ENCODE measurements at places on chromosomes 6 and 20.

DNA sequence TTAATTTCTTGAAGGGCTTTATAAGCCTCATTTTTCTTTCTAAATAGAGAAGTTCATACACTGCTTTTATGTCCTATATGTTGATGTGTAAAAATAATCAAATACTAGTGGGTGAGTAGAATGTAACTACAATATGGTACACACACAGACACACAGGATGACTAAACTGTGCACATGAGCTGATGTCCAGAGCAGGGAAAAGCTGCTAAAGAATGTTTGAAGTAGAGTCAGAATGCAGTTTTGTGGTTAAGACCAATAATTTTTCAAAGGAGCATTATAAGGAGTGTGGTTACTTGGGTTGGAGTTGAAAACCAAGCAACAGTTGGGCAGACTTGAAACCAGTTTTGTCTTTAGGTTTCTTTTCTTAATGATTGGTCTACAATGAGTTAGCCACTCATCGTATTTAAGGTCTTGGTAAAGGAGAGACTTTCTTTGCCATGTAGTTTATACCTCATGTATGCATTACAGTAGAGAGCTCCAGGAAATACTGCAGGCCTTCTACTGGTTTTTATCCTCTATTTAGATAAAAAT, 196.6 kb downstream of the ESR1 start:
- no peak for DNase-seq

DNA sequence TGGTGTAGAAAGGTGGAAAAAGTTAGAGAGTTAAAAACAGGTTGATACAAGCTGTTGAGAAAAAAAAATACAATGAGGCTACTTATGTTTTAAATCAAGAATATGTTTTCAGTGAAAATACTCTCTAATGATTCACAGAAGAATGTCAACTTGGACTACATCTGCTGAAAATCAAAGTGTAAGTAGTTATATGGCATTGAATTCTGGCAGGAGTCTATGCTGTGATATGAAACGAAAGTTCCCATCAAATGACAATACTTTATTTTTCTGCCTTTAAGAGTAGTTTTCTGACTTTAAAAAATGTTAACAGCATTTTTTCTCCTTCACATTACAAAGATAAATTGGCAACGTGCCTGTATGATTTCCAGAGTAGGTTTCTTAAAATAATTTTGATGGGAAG, 158.3 kb downstream of the EYA4 start:
- DNase-seq, result no peak

DNA sequence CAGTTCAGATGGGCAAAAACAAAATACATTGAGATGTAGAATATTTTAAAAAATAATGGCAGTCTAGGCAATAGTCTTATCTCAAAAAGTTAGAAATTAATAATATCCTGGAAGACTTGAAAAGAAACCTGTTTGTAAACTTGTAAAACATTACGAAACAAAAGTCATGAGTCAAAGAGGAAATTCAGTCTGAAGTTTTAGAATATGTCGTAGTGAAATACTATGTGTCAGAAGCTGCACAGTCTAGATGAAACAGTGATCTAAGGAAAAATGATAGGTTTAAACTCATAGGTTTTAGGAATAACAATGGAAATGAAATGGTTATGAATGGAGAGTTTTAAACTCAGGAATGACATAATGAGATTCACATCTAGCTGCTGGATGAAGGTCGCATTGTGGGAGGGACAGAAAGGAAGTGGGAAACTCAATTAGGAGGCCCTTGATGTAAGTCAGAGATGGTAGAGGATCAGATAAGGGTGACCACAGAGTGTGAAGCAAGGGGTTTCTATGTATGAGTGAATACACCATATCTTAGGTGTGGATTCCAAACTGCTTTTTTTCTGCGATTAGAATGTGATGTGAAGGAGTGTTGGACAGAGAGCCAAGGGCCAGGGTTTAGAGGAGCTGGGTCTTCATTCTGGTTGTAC, 2.8 kb downstream of the SNRPB2 start:
- DNase-seq, result no peak

DNA sequence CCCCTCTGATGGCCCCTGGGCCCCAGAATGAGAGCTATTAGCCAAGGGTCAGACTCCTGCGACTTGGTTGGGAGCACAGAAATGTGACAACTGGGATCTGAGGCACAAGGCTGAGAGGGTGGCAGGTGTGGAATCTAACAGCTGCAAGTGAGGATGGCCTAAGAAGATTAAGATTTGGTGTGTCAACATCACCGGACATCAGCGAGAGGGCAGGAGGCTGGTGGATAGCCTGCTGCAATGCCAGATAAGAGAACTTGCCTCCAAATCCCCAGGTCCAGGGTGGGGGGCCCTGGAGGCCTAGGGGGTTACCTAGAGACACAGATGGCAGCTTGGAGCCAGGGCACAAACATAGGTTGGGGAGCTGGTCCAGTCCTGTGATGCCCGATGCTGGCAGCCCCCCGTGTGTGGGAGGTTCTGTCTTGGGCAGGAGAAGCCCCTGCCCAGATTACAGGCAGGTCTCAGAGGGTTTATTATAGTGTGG, 155.8 kb downstream of the GRM4 start:
- no peak for DNase-seq

GRCh38 chr20:47276851-47277534, 79.5 kb downstream of the ZMYND8 start:
- peak; percentile 56 for DNase-seq

DNA sequence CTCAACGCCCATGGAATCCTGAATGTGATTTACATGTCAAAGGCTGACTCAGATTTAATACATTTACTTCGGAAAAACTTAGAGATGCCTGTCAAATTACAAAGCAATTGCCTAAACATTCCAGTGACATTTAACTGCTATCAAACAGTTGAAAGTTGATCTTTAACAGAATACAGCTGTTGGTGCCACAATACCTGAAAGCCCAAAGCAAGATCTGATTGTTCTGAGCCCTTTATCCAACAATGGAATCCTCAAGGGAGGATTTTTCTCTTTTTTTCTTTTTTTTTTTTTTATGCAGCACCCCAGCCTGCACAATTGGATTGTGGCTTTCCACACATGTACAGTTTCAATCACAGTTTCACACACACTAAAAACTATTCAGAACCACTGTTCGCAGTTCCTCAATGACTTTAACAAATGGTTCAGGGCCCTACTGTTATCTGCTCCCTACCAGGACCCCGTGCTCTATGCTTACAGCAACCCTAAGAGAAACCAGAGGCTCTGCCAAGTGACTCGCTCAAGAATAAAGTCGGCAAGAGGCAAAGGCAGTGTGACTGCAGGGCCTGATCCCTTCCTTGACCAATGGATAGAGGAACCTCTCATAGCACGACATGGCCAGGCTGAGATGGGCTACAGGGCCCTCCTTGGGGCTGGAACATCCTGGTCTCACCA, 33.3 kb downstream of the EPB41L2 start:
- DNase-seq, result peak; percentile 24

DNA sequence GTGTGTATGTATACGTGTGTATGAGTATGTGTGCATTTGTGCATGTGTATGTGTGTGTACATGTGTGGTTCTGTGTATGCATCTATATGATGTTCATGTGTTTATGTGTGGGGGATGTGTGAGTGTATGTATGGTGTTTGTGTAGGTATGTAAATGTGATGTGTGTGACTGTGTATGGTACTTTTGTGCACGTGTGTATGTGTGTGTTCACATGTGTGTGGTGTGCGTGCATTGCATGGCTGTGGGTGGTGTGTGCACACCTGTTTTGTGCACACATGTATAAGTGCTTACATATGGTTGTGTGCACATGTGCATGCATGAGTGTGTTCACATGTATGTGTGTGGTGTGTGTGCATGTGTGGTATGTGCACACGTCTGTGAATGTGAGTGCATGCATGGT, 6.2 kb downstream of the THBS2 start:
- DNase-seq, result no peak

GRCh38 chr6:33744001-33744848, 2.5 kb downstream of the IP6K3 start:
- peak; percentile 91 for DNase-seq

GRCh38 chr20:44396369-44397130, 41.1 kb downstream of the HNF4A start:
- no peak for DNase-seq

- DNase-seq, result no peak
Observed at GRCh38 chr6:137762168-137763090, 104.6 kb upstream of the TNFAIP3 start.

GRCh38 chr6:64736421-64736950, 970.5 kb downstream of the EYS start:
- DNase-seq, result no peak

- no peak for DNase-seq
Observed at GRCh38 chr6:139109558-139109957, 25.3 kb upstream of the HECA start.

- DNase-seq, result peak; percentile 72
Observed at GRCh38 chr6:87155842-87156815, 764 bp downstream of the ZNF292 start.

DNA sequence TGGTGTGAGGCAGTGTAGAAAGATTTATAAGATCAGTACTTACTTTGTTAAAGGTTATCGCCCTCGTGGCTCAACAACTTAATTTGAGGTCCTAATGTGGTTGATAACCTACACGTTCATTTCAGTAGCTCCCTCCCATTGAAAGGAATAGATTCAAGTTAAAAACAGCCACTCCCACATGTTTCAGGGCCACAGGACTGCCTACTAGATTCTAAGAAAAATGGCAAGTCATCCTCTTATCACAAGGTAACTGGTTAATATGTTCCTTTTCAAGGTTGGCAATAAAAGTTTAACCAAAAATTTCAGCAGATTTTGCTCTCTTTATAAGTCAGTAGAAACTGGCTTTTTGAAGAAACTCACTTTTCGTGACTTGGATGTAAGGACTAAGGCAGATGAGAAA, 17.1 kb downstream of the GSTA2 start:
- DNase-seq, result no peak

- no peak for DNase-seq
Observed at GRCh38 chr6:137780447-137781034, 86.5 kb upstream of the TNFAIP3 start.

- DNase-seq, result no peak
Observed at GRCh38 chr6:4531406-4531805, 244.8 kb upstream of the CDYL start.

GRCh38 chr20:53767206-53767930, 173.7 kb upstream of the ZNF217 start:
- no peak for DNase-seq

DNA sequence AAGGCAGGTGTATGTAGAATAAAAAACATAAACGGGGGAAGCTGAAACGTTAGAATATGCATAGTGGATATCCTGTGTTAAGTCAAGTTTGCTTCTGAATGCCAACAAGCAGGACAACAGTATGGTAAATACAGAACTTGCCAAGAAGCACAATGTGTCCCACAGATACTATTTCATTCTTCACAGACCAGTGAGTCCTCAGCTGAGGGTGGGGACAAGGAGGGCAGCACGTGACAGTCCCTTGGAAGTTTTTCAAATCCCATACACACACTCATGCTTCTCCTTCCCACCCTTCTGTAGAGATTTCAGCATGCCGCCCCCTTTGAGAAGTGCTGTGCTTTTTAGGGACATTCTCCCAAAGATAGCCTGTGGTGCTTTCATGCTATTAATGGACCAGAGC, 268.5 kb upstream of the ECI2 start:
- no peak for DNase-seq

- DNase-seq, result no peak
Observed at GRCh38 chr20:31760519-31761240, 21.6 kb downstream of the TPX2 start.

DNA sequence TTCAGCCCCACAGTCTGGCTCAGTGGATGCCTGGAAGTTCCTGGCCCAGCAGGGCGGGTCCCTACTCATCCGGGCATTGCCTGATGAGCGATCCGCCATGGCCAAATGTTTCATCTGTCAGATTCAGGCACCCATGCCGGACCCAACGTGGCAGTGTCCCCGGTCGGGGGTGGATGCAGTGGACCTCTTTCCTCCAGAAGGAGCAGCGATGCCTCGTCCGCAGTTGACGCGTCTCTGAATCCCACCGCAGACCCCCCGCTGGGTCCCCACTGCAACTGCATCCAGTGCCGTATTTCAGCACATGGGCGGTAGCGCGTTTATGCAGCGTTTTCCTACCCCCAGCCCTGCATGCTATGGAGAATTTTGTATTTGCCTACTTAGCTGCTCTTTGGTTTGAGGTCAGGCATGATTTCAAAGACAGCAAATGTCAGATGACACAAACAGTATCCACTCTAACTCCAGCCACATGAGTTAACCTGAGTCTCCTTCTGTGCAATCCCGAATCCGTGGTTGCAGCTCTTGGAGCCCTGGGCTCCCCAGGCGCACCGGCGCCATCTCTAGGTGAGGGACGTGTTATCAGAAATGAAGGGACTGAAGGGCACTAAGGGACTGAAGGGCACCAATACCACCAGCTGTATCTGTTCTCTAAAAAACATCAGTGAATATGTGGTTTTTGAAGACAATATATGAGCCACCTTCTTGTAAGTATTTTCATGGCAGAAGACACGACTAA, 72.6 kb upstream of the THBS2 start:
- DNase-seq, result peak; percentile 35

DNA sequence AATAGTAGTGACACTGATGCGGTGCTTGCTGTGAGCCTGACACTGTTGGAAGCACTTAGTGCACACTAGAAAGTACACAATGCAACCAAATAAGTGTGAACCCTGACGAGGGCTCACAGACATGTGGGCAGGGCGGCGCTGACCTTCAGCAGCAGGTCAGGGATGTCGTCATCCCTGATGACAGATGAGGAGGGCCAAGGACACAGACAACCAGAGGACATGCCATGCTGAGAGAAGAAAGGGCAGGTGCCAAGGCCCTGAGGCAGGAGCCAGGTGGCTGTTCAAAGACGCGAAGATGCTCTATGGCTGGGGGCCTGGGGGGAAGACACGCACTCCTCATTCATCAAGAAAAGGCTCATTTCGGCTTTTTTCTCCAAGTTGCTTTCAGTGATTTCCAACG, 176.4 kb upstream of the CST7 start:
- no peak for DNase-seq

GRCh38 chr6:36912586-36912985, 26.8 kb downstream of the C6orf89 start:
- DNase-seq, result peak; percentile 84

GRCh38 chr20:33211817-33212424, 5.2 kb upstream of the BPIFA3 start:
- peak; percentile 41 for DNase-seq

GRCh38 chr6:5282191-5282623, 20.9 kb downstream of the FARS2 start:
- no peak for DNase-seq

GRCh38 chr6:148242180-148242579, 100.5 kb upstream of the SASH1 start:
- no peak for DNase-seq

GRCh38 chr6:104995989-104996617, 39.2 kb downstream of the LIN28B start:
- DNase-seq, result peak; percentile 33

DNA sequence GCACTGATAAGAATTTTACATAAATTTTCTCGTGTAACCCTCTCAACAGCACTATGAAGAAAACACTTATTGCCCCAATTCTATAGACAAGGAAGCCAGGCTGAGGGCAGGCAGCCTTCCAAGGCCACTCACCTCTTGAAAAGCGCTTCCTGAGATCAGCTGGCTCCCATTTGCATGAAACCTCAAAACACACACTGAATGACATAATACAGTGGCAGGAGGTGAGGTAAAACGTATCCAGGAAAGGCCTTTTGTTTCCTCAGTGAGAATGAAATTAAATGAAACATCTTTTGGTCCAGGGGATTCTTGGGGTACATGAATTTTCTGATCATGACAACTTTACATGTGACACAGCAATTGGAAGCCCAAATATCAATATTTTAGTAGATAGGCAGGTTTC, 112.5 kb downstream of the WDR27 start:
- no peak for DNase-seq

GRCh38 chr6:110703010-110703905, 112.0 kb downstream of the CDK19 start:
- DNase-seq, result peak; percentile 26
